Adrenal gland (tissue), 19 donors: ENCODE measurements at places on chromosomes 5 and 9. TPM values are rescaled to one million over a fixed set of nuclear protein-coding genes. Genes with fewer than 3 reads are reported as not detected.

DNA sequence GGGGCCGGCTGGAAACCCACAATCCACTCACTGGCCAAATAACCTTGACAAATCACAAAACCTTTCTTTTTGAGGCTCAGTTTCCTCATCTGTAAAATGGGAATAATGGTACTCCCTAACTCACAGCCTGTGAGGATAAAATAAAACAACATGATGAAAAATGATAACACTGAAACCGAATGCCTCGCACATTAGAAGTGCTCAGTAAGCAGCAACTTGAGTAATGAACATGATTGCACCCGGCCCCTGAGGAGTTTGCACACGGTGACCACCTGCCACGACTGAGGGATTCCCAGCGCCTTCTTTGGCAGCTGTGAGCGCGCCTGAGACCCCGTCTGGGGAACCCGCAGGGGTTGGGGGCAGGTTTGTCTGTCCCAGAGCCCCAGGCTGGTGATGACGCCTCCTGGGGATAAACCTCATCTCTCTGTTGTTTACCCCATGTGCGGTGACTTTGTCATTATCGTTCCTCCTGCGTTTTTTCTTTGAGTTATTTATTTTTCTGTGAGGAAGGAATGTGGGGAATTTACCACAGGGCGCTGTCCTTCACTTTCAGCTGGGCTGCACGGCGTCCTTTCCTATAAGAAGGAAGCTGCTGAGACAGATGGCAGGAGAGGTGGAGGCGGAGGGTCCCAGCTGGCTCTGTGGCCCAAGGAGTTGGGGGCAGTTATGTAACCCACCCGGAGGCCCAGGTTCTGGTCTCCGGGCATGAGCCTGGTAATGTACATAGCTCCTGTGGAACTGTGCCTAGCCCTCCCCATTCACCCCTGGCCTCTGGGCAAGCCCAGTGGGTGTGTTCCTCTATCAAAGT is 3.0 kb upstream of the SYNPO start:
- H3K36me3 ChIP-seq: no peaks in the 10 kb centered on the region
- H3K27me3 ChIP-seq: no peaks in the 10 kb centered on the region
- peak overlapping the region; percentile 95 for H3K27ac ChIP-seq
- DNase-seq: no peak

DNA sequence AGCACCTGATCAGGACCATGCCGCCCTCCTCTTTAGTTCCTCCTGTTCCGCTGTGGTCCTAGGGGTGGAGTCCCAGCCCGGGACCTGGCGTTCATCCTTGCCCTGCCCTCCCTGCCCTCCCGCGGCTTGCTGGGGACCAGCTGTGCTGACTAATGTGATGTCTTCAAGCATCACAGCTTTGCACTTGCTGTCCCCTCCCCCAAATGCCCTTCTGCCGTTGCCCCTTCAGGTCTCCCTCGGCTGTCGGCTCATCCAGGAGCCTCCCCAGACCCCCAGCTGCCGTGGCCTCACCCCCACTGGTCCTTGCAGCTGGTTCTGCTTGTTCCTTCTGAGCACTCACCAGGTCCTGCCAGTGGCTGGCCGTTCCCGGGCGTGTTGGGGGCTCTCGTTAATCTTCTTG is 19.9 kb downstream of the RXRA start:
- DNase-seq: no peak
- H3K27me3 ChIP-seq: no peaks in the 10 kb centered on the region

- no peak for DNase-seq
- H3K4me1 ChIP-seq: no peaks in the 10 kb centered on the region
- H3K27me3 ChIP-seq: no peaks in the 10 kb centered on the region
- H3K27ac ChIP-seq: no peak overlapping the region
These were observed 426.8 kb downstream of the KIAA0825 start for GRCh38 chr5:94191604-94192003.

DNA sequence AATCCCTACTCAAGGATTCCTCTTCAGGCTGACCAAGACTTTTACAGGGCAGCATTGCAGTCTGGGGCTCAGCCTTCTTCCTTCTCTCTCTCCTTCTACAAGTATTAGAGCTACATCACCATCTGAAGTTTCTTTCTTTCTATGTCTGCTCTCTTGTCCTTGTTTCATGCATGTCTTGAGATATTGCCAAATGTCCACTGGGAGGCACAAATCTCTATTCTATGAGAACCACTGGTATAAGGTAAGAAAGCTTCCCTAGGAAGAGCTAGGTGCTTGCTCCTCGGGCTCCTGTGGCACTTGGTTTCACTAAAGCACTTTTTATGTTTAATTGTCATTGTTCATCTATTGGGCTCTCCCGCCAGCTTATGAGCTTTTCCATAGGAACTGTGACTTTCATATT is 289.2 kb upstream of the PCSK5 start:
- no peaks in the 10 kb centered on the region for H3K27me3 ChIP-seq
- H3K4me3 ChIP-seq: no peak overlapping the region
- no peak for DNase-seq
- no peaks in the 10 kb centered on the region for H3K4me1 ChIP-seq
- H3K36me3 ChIP-seq: no peaks in the 10 kb centered on the region
- no peak overlapping the region for H3K27ac ChIP-seq

GRCh38 chr5:41728281-41728680 is 141.9 kb downstream of the OXCT1 start:
- H3K27me3 ChIP-seq: no peaks in the 10 kb centered on the region
- H3K4me3 ChIP-seq: no peak overlapping the region
- DNase-seq: no peak
- H3K4me1 ChIP-seq: no peaks in the 10 kb centered on the region

GRCh38 chr5:146877783-146878475 is 628 bp downstream of the PPP2R2B start:
- H3K4me1 ChIP-seq: peaks cover 28% of the 10 kb centered on the region
- no peaks in the 10 kb centered on the region for H3K36me3 ChIP-seq
- H3K4me3 ChIP-seq: no peak overlapping the region
- no peak overlapping the region for H3K27ac ChIP-seq

GRCh38 chr9:131204285-131204684 is 72.0 kb downstream of the FAM78A start:
- H3K36me3 ChIP-seq: no peaks in the 10 kb centered on the region
- no peak overlapping the region for H3K4me3 ChIP-seq
- no peaks in the 10 kb centered on the region for H3K4me1 ChIP-seq
- no peaks in the 10 kb centered on the region for H3K27me3 ChIP-seq
- H3K27ac ChIP-seq: no peak overlapping the region

- H3K36me3 ChIP-seq: no peaks in the 10 kb centered on the region
- no peaks in the 10 kb centered on the region for H3K27me3 ChIP-seq
- no peak for DNase-seq
- no peak overlapping the region for H3K4me3 ChIP-seq
These were observed 167.8 kb upstream of the TUT7 start for GRCh38 chr9:86521977-86522376.

- no peaks in the 10 kb centered on the region for H3K36me3 ChIP-seq
- no peak overlapping the region for H3K4me3 ChIP-seq
- no peaks in the 10 kb centered on the region for H3K4me1 ChIP-seq
These were observed 16.5 kb downstream of the ASS1 start for GRCh38 chr9:130461218-130461630.

GRCh38 chr5:85663708-85664031 is 954.1 kb upstream of the COX7C start:
- H3K27ac ChIP-seq: no peak overlapping the region
- no peak for DNase-seq
- H3K36me3 ChIP-seq: no peaks in the 10 kb centered on the region
- no peaks in the 10 kb centered on the region for H3K27me3 ChIP-seq
- no peak overlapping the region for H3K4me3 ChIP-seq
- no peaks in the 10 kb centered on the region for H3K4me1 ChIP-seq

GRCh38 chr5:86880785-86881492 is 263.2 kb downstream of the COX7C start:
- no peak overlapping the region for H3K4me3 ChIP-seq
- no peaks in the 10 kb centered on the region for H3K27me3 ChIP-seq
- peak; percentile 66 for DNase-seq
- no peak overlapping the region for H3K27ac ChIP-seq
- H3K4me1 ChIP-seq: no peaks in the 10 kb centered on the region

- no peaks in the 10 kb centered on the region for H3K36me3 ChIP-seq
- H3K27me3 ChIP-seq: no peaks in the 10 kb centered on the region
- H3K27ac ChIP-seq: no peak overlapping the region
- no peak overlapping the region for H3K4me3 ChIP-seq
These were observed 31.3 kb upstream of the HSPA9 start for GRCh38 chr5:138606378-138607064.

DNA sequence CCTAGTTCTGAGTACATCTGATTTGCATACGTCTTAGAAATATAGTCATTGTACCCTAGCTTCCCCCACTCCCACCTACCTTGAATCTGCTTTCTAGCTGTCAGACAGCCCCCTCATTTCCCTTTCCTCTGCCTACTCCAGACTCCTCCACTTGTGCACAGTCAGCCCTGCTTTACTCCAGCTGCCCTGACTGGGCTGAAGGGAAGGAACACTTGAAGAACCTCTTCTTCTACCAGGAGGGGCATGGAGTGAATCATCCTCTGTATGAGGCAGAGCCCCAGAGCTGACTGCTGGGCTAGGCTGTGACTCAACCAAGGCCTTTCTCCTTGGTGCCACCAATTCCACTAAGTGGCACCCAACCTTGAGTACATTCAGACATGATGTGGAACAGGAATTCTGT is 18.1 kb upstream of the ZFR start:
- H3K36me3 ChIP-seq: no peaks in the 10 kb centered on the region
- H3K27ac ChIP-seq: no peak overlapping the region
- no peak for DNase-seq
- H3K4me3 ChIP-seq: no peak overlapping the region
- H3K4me1 ChIP-seq: no peaks in the 10 kb centered on the region

DNA sequence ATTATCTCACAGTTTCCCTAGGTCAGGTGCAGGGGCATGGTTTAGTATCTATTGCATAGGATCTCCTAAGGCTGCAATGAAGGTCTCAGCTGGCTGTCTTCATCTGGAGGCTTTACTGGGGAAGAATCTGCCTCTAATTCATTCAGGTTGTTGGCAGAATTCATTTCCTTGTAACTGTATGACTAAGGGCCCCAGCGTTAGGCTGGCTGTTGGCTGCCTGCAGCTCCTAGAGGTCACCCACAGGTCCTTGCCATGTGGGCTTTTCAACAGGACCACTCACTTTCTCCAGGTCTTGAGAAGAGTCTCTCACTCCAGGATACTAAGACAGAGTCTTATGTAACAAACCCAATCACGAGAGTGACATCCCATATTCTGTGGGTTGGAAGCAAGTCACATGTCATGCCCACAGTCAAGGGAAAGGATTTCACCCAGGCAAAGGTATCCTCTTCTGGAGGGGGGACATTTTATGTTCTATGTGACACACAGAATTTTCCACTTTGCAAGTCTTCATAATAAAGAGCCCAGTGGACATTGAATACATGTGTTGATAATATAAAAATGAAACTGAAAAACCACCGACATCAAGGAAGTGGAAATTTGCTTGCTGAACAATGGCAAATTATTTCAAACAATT is 38.2 kb downstream of the HMHB1 start:
- H3K4me1 ChIP-seq: no peaks in the 10 kb centered on the region
- H3K27me3 ChIP-seq: no peaks in the 10 kb centered on the region
- no peaks in the 10 kb centered on the region for H3K36me3 ChIP-seq
- no peak for DNase-seq
- no peak overlapping the region for H3K27ac ChIP-seq

DNA sequence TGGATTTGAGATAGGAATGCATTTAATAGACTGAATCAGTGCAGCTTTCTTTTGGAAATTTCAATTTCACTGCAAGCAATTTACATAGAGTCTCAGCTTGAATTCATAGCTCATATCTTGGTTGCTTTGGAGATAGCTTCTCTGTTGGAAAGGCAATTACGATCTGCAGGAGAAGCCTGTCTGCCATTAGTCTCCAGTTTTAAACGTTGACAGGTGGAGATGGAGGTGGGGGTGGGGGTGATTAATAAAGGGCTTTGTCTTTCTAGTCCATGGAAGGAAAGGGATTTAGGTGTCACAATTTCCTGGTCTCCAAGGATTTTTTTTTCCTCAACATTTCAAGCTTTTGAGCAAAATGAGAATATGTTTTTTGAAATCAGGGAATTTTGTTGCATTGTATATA is 184.7 kb downstream of the CARTPT start:
- no peak overlapping the region for H3K27ac ChIP-seq
- H3K36me3 ChIP-seq: no peaks in the 10 kb centered on the region
- no peak for DNase-seq
- peaks cover 9% of the 10 kb centered on the region for H3K4me1 ChIP-seq
- no peak overlapping the region for H3K4me3 ChIP-seq
- H3K27me3 ChIP-seq: no peaks in the 10 kb centered on the region

DNA sequence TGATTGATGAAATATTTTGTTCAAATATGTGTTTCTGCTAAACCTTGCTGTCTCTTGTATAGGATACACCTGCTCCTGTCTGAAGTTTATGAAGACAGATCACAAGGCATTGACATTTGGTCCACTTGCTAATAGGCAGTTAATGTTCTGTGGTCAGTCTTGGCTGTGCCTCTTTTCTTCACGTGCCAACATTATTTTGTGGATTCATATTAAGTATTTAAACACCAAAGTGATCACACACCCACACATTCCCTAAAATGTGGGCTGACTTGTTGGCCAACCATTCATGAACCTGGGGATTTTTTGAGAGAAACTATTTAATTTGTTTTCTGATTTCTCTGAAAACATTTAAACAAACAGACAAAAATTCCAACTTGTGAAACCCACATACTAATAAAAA is 33.7 kb downstream of the ZNF462 start:
- H3K36me3 ChIP-seq: no peaks in the 10 kb centered on the region
- H3K4me1 ChIP-seq: peaks cover 18% of the 10 kb centered on the region
- no peaks in the 10 kb centered on the region for H3K27me3 ChIP-seq

The SHC3 gene
- 21.8 TPM for total RNA-seq

The SEMA5A gene
- total RNA-seq: 2.2 TPM

The GPR150 gene
- 0.35 TPM for total RNA-seq

The SAXO1 gene
- 0.23 TPM for total RNA-seq

The GZMA gene
- total RNA-seq: not detected

The PRR7 gene
- 6.1 TPM for total RNA-seq

The PCDHGC4 gene
- total RNA-seq: 3.4 TPM

The SPZ1 gene
- total RNA-seq: not detected
